ENCODE measurements at places on chromosomes 3 and 15.

GRCh38 chr3:120983321-120983665, 75.3 kb downstream of the STXBP5L start:
- no peak for DNase-seq

GRCh38 chr3:167051421-167051820, 328.7 kb downstream of the ZBBX start:
- no peak for DNase-seq

GRCh38 chr15:98138910-98139309, 178.4 kb downstream of the ARRDC4 start:
- DNase-seq: no peak

GRCh38 chr15:43433661-43434303, 59.2 kb downstream of the TP53BP1 start:
- no peak for DNase-seq

DNA sequence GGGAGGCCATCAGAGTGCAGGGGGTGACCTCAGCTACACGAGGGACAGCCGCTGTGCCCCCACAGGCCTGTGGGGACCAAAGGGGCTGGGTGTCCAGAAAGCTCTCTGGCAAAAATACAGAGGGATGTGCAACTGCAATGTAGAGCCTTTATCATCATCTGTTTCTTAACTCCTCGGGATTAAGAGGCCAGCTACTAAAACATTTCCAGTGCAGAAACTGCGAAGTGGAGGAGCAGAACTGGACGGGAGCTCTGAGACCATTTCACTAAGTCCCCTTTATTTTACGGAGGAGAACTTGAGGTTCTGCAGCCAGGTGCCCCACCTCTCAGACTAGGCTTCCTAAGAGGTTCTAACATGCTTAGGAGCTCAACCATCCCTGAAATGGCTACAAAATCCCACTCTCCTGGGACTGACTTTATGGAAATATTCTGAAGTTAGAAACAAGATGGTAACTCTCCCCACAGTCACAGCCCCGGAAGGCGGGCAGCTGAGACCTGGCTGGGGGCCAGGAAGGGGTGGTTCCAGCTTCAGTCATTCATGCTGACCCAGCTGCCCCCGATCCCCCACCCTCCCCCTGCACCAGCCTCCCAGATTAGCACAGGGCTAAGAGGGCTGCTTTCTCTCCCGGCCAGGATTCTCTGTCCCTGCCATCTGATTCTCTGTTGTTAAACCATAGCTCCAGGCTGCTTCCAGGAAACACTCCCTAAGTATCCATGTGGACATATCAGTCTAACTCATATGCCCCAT, 40.3 kb downstream of the UMPS start:
- DNase-seq: no peak

DNA sequence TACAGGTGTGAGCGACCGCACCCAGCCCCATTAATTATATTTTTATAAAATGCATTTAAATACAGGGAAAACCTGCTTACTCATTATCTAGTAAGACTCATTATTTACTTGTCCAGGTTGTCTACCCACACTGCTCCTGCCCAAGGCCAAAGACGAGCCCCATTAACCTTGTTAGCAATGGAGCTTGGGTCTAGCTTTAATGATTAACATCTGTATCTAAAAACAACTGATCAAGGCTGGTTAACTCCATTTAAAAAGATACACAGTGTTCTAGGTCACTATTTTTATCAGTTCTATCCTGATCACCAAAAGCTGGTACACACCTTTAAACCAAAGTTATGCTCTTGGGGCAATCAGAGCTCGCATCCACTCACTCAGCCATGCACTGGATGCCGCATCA, 10.4 kb upstream of the NCKIPSD start:
- DNase-seq: peak; percentile 28

DNA sequence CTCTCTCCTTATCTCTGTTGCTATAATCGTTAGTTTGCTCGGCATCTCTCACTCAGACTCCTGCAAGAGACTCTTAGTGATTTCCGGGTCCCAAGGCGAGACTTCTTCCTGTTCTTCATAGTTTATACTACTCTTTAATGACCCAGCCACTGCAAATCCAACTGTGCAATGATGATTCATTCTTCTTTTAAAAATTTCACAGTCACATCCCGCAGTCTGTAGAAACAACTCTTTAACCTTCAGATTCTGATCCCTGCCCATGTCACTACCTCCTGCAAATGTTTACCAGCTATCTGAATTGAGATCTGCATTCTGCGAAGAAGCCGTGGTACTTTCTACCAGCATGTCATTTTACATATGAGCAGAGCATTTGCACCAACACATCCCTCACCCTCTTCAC, 2.8 kb upstream of the VGLL3 start:
- DNase-seq: no peak

GRCh38 chr3:58281069-58281468, 25.0 kb upstream of the RPP14 start:
- DNase-seq: no peak

DNA sequence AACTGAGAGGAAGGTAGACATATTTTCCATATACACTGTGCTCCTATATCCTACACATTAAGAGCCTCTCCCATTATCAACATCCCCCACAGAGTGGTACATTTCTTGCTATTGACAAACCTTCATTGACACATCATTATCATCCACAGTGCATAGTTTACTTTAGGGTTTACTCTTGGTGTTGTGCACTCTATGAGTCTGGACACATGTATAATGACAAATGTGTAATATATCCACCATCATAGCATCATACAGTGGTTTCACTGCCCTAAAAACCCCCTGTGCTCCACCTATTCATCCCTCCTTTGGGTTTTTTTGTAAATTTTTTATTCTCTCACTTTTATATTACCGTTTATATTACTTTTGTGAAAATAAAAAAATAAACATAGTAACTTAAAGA, 22.2 kb upstream of the CLDN18 start:
- no peak for DNase-seq

DNA sequence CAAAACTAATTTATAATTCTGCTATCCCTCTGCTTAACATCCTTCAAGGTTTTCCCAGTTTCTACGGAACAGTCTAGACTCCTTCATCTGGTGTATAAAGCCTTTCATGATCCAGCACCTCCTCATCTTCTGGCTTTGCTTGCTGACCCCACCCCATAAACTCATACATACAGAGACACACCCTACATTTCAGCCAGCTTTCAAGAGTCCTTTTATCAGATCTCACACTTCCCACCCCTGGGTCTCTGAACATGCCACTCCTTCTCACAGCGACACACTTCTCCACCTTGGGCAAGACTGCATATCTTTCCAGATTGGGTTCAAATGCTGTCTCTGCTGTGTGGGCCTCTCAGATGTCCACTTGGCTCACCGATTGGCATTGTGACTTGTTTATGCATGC, 166.8 kb upstream of the LPP start:
- DNase-seq: no peak

GRCh38 chr3:71907996-71908395, 123.0 kb upstream of the PROK2 start:
- DNase-seq: no peak

- DNase-seq: peak; percentile 79
Measured at GRCh38 chr3:100087198-100087597, 27.1 kb downstream of the FILIP1L start.

DNA sequence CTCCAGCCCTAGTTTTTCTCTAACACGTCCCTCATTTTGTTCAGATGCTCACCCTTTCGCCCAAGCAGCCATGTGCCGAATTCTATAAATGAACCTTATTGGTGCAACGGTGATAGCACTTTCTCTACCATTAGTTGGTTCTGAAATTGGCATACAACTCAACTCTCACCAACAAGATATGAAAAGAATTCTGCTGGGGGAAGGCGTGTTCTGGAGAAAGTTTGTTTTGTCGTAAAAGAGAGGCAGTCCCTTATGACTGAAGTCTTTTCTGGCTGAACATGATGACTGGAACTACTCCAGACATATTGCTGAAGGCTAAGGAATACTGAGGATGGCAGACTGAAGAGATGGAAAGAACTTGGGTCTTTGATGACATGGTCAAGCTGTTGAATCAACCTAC, 91.8 kb upstream of the UBE2E2 start:
- no peak for DNase-seq

DNA sequence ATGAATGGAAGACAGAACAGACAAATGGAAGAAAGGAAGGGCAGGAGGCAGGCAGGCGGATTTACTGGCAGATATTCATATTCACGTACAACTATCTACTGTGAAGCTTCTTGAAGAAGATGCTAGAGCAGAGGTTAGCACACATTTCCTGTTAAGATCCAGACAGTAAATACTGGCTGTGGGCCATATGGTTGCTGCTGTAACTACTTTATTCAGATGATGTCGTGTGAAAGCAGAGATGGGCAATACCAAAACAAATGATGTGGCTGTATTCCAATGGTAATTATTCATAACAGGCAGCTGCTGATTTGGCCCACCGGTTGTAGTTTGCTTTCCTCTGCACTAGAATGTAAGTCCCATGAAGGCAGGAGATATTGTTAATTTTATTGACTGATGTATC, 115.7 kb upstream of the PRTG start:
- DNase-seq: no peak

DNA sequence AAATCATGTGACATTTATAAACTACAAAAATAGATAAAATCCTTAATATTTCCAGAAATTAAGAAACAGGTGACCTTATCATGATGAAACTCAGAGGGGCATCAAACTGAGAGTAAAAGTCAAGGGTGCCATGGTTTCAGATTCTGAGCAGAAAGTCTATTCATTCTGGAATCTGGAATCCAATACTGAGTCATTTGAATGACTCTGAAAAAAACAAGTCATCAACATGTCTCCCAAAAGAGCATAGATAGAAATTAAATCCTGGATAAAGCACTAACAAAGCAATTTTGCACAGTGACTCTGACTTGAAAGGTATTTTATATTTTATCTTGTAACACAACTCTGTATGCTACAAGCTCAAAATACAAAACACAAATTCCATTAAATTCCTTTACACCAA, 23.4 kb downstream of the STAC start:
- no peak for DNase-seq

DNA sequence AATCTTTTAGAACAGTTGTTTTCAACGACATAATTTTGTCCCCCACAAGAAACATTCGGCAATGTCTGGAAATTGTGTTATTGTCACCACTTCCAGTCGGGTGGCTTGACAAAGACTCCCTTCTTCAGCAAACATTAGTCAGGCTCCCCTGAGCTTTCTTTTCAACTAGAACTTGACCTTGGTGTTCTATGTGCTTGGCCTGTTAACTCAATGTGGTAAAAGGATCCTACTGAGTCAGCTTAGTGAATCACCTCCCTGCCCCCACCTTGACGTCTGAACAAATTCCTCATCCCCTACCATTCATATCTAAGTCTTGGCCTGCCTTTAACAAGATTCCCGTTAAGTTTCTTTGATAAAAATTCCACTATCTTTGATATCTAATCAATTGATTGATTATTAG, 465.0 kb upstream of the ROBO1 start:
- peak; percentile 87 for DNase-seq

GRCh38 chr15:90025489-90026033, 24.4 kb downstream of the ZNF710 start:
- no peak for DNase-seq

GRCh38 chr3:190862209-190863118, at the start of gene GMNC:
Gene GMNC, minus strand, starts transcription at chr3:190862694. Its CDS starts 79 bp downstream, at chr3:190862615.
- DNase-seq: peak; percentile 60

- no peak for DNase-seq
Measured at GRCh38 chr15:90580946-90581345, 51.2 kb downstream of the CRTC3 start.

DNA sequence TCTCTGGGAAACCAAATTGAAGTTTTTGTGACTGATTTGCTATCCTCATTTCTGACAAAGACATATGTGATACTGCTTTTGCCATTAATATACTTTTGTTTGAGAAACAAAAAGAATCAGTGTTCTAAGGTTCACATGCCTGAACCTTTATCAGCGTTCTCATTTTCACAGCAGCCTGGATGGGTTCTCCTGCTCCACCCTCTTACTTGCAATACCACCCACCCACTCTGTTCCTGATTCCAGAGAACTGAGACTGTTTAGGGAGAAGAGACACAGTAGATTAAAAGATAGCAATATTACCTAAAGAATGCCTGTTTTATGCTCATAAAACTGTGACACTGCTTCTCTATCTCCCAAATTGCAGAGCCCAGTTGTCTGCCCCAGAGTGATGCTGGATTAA, 25.8 kb upstream of the ARL6 start:
- DNase-seq: no peak
